EL (cell line): ENCODE measurements at places on chromosomes 12 and 14.

- no peak for DNase-seq
Measured at GRCh38 chr14:88003425-88003824, 1.5 kb upstream of the GPR65 start.

DNA sequence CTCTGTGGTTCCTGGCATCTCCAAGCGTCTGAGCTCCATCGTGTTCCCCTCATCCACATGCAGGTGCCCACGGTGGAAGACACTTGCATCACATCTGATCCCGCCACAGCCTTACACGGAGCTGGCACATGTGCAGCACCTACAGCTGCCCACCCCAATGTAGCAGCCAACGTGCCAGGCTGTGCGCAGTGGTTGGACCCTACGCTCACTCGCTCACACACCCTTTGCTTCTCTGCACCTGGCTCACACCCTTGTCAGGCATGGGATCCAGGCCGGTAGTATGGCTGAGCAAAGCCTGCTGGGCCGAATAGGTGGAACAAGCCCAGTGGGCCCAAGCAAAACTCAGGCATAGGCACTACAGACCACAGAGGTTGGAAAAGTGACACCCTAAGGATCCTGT lies 567.2 kb downstream of the FSCB start:
- DNase-seq: no peak

DNA sequence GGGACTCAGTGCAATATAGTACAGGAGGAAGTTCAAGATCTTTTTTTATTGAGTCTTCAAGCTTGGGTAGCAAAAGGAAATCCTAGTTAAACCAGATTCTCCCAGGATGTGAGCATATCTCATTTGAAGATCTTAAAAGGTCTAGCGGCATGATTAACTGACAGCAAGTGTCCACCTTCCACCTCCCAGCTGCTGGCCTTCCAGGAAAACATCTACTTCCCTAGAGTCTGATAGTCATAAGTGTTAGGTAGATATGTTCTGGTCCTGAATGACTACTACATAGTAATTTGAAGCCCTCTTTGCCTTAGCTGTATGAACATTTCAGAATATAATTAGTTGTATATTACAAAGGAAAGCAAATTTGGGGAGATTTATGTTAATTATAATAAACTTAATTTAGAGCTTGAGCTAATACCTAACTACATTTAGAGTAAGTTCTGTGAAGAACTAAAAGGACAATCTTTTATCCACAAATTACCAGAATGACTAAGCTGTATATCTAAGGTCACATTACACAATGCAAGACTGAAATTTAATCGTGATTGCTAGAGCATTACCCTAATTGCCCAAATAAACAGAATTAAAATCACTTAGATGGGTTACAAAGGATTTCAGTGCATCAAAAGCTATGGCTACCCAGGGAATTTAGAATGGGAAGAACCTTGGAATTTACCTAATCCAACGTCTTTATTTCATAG lies 9.9 kb downstream of the LGR5 start:
- no peak for DNase-seq

DNA sequence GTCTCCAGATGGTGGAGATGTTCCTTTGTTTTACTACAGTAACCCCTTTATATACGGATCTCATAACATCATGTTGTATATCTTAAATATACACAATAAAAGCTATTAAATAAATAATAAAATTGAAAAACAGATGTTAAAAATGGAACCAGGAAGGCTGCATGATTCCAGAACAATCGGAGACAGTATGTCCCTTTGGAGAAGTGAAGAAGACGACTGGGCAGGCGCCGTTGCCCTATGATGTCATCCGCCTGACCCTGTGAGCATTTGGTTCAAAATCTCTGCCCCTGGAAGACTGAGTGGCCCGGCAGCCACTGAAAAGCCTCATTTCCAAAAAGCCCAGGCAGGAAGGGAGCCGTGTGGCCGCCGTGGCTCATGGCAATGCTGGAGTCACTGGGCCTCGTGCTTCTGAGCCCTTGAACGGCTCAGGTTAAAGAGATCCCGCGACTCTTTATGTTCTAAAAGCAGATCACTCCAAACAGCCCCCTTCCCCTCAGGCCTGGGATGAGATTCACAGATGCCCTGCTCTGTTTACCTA lies 30.8 kb downstream of the RIMBP2 start:
- DNase-seq: no peak

DNA sequence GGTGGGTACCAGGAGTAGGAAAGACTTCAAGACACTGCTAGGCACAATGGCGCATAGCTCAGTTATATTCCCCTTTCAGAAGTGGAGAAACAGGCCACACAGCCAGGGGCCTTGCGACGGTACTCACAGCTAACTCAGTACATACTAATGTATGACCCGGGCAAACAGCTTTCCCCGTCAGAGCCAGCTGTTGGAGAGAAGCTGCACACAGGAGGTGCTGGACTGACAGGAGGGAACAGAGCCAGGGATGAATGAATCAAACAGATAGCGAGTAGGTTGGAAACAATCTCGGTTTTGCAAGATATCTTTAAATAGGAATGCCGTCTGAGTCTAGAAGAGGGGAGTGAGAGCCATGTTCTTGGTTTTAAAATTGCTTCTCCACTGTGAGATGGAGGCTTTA lies 45.5 kb downstream of the PRIMA1 start:
- DNase-seq: no peak

DNA sequence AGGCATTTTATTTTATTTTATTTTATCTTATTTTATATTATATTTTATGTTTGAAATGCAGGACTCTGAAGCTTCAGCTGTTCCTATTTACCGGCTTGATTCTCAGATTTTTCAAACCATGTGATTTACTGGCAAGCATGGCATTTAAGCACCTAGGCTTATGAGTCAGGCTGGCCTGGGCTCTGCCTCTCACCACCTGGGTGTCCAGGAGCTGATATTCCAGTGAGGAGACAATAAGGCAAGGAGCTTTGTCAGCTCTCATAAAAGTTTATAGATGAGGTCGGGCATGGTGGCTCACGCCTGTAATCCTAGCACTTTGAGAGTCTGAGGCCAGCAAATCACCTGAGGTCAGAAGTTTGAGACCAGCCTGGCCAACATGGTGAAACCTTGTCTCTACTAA lies 2.1 kb downstream of the DAO start:
- no peak for DNase-seq

DNA sequence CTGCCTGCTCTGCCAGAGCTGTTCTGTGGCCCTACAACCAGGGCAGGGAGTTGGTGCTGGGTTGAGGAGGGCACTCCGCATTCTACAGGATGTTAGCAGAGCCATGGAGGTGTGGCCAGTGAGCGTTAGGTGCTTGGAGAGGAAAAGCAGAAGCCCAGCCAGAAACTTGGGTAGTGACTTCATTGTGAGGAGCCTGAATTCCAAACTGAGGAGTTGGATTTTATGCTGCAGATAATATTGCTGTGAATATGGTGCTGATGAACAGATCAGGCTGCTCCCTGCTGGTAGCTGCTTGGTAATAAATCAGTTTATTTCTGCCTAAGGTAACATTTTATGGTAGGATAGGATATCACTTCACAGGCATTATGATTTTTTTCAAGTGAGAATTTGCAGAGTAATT lies 7.1 kb upstream of the CCDC175 start:
- DNase-seq: peak; percentile 12

DNA sequence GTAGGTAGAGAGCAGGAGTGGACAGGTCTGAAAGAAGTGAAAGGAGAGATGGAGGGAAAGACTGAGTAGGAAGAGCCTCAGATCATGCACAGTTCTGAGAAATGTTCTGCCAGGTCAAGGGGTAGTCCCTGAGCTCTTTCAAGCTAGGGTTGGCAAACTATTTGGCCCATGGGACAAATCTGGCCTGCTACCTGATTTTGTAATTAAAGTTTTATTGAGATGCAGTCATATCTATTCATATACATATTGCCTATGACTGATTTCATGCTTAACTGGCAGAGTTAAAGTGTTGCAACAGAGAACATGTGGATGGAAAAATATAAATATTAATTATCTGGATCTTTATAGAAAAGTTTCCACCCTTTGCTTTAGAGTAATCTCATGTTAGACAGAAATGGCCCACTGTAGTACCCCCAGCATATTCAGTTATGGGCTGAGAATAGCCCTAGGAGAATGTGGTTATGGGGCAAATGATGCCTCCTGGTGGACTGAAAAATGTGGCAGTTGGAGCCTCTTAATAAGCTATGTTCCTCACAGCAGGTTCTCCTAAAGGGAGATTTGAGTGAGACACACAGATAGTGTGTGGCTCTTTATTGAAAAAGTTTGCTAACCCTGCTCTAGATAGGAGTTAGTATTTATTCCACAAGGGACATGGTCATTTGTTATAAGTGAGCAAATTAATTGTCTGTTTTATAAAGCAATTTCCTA lies 476.9 kb downstream of the LRIG3 start:
- peak; percentile 47 for DNase-seq

DNA sequence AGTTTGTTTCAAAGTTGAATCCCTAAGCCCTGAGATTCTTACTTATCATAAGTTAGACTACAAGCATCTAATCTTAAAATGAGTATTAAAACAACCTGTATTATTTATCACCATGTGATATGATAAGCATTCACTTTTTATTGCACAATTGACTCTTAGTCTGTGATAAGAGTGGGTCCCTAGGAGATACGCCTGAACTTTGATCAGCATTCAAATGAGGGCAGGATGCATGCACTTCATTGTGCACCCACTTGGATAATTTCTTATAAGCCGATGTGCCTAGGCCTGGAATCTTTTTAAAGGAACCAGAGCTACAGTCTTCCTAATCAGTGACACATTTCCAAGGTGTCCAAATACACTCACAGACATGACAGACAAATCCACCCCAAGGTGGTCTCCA lies 31.4 kb upstream of the SPTLC2 start:
- DNase-seq: no peak

- DNase-seq: no peak
Measured at GRCh38 chr12:64154677-64155076, 67.4 kb downstream of the KICS2 start.

DNA sequence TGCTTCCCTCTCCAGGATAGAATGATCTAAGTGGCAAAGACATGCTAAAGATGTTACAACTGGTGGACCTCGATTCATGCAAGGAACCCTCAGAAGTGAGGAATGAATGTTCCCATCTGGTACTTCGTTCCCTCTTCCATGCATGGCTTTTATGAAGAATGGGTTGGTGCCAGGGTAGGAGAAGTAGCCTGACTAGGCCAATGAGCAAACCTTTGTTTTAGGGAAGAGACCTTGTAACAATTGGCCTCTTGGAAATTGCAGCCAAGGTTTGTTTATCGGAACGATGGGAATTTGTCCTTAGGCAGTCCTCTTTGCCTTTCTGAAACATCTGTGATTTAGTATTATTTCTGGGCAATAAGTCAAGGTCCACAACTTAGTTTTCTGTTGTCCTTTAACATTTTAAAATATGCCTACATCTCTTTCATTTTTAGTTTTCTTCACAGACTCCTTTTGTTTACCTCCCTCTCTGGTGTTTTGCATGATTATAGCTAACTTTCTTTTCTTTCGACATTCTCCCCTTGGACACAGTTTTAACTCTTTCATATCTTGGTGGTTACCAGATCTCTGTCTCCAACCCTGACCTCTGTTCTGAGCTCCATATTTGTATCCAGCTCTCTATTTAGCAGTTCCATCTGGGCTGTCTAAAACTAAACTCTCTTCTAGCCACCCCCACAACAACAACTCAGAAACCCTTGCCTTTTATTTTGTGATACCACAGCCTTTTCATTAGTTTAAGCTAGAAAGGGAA lies 70.0 kb downstream of the DIP2B start:
- no peak for DNase-seq

DNA sequence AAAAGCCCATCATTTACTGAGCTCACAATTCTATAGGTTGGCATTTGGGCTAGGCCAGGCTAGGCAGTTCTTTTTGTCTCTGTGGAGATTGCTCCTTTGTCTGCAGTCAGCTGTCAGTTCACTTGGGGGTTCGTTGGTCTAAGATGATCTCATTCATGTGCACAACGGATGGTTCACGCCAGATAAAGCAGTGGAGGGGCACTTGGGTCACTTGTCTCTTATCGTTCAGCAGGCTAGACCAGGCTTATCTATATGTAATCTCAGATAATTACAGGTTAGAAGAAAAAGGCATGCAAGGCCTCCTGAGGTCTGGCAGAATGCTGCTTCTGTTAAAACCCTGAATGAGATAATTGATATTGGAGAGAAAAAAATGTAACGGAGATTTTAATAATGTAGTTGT lies 119.0 kb upstream of the ATP2B1 start:
- DNase-seq: no peak

- no peak for DNase-seq
Measured at GRCh38 chr14:88034076-88034475, 29.1 kb downstream of the GPR65 start.

- no peak for DNase-seq
Measured at GRCh38 chr12:80684077-80684495, 23.3 kb upstream of the MYF6 start.

- DNase-seq: peak; percentile 51
Measured at GRCh38 chr14:76772300-76773187, 11.3 kb downstream of the VASH1 start.

- DNase-seq: no peak
Measured at GRCh38 chr12:58884916-58885315, 35.4 kb downstream of the LRIG3 start.

GRCh38 chr12:113732916-113733315 lies 233.2 kb downstream of the RBM19 start:
- DNase-seq: no peak

GRCh38 chr12:85949253-85949652 lies 75.2 kb downstream of the NTS start:
- no peak for DNase-seq

DNA sequence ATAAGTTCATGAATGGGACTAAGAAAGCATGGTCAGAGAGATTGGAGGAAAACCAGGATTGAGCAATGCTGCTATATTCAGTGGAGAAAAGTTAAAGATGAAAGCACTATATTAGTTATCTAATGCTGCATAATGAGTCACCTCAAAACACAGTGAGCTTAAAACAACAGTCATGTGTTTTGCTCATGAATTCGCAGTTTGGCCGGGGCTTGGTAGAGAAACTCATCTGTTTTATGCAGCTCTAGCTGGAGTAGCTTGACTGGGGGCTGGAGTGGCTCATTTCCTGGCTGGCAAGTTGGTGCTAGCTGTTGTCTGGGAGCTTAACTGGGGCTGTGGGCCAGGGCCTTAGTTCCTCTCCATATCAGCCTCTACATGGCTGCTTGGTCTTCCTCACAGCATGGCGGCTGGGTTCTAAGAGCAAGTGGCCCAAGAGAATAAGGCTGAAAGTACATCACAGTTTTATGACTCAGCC lies 90.1 kb downstream of the ADCK1 start:
- peak; percentile 76 for DNase-seq
